ENCODE measurements at places on chromosomes 2 and 18.

DNA sequence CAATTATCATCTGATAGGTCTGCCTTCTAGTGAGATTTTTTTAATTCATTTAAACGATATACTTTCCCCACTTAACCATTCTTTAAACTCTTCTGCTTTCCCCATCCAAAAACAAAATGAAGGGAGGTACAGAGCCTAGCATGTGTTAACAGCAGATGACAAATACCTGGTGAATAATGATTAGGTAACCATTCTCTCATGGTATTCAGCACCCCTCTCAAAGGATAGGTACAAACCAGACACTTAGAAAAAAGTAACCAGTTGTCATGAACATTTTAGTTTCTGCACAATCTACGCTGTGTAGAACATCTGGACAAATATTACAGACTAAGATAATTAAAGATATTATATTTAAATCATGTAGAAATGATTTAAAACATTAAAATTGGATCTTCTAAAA, 56.3 kb downstream of the DNAH7 start:
- no peak for DNase-seq

- no peak for DNase-seq
These were observed 91.3 kb downstream of the SPRED2 start for GRCh38 chr2:65340898-65341681.

DNA sequence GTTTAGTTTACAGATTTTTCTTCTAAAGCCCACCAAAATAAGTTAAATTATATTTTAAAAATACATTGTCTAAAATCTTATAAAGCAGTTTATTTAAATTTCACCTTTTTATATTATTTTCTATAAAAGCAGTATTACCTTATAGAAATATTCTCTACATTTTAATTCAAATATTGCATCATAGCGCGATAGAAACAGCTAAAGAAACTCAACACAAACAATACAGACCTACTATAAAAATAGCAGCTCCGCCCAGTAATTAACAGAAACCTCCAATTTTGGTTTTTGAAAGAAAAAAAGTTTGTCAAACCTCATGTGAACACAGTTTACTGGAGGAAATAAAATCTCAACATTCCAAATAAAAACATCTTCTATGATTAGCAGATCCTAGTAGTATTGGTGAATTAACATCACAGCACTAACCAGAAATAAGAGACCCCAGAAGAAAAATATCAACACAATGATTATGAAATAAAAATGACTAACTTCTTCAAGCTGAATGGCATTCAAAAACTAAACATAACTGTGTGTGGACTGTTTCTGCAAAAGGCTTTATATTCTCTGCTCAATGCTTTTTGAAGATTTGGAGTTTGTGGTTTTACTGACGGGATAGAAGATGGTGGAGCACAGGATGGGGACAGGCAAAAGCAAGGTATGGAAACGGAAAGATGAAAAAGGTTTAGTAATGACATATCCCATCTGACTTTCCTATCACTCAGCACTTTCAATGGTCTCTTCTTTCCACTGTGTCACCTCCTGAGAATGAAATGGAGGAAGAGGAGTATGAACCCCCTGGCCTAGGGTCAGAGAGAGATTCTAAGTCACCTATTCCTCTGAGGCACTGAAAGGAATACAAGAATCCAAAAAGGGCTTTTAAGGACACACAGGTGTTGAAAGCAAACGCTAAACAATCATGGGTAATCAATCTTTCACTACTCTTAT, 17.5 kb downstream of the MAP4K3 start:
- DNase-seq: no peak

DNA sequence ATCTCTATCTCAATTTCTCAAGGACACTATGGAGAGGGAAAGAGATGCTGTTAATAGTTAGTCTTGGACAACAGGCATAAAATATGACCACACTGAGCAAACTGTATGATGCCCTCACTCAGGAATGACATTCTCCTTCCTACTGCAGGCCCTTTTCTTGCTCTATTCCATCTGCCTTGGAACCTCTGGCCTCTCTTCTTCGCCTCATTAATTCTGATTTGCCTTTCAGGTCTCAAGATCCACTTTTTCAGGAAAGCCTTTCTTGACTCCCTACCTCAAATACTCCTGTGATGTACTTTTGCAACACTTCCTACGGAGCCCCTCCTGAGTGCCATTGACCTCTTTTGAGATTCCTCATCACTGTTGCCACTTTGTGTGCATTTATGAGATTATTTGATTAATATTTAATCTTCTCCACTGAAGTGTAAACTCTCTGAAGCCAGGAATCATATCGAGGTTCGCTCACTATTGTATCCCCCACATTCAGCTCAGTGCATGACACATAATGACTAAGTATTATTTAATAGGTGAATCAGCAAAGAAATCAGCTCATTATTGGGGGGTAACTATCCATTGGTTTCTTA, 21.3 kb upstream of the SPP2 start:
- DNase-seq: no peak

GRCh38 chr2:239179851-239180371, 220.9 kb downstream of the HDAC4 start:
- no peak for DNase-seq

DNA sequence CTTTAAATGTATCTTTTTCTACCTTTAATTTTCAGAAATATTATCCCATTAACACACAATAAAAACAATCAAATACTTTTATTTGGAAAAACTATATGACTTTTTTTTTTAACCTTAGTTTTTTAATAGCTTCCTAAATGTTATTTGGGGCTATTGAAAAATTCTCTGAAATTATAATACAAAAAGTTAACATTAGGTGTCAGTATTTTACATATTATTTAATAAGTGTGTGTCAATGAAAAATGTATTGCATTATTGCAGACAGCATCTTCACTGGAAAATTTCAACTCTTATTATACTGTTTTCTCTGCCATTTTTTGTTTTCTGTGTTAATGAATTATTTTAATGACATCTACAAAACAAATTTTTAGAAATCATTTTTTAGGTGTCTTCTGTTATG, 51.1 kb upstream of the ARHGAP15 start:
- no peak for DNase-seq

DNA sequence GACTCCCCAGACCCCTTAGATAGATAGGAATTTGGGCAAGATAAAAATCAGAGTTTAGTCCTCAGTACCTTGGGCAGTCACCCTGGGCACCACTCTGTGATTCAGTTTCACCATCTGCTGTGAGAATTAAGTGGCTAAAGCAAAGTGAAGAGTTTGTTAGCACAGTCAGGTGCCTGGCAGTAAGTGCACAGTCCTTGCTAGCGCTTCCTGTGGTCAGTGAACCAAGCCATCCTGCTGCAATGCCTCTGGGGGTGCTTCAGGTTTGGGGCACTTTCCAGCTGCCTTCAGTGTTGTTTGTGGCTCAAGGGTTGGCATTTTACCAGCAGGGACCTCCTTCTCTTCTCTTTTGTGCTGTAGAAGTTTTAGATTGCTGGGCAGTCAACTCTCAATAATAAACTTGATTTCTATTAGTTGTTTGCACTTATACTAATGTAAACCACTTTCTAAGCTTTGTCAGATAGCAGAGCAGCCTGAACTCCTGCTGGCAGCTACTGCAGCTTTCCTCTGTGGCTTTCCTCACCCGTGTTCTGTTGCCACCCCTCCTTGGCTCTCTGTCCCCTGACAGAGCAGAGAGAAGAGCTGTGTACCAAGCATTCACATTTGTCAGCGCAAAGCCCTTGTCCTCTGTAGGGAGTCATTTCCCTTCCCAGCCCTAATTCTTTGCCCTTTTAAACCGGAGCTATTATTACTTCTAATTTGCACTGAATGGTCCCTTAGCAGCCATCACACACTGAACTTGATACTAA, 48.4 kb upstream of the RMP24 start:
- DNase-seq: no peak

DNA sequence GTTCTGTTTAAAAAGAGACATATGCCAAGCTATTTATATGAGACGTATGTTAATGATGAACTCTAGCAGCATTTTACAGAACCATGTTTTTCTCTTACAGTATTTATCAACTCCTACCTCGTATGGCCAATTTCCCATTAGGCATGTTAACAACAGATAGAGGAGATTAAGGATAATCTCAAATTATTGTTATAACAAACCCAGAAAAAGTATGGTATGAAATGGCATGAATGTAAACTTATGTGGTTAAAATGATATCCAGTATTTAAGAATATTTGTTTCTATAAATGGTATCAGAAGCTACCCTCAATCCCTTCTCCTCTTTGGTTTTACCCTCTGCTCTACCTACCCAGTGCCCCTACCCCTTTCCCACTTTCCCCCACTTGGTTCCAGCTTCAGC, 132.0 kb downstream of the IKZF2 start:
- DNase-seq: no peak

- no peak for DNase-seq
These were observed 42.4 kb downstream of the MRPL35 start for GRCh38 chr2:86241611-86242010.
